Testis (tissue), 5 donors: ENCODE measurements at places on chromosomes 3 and 15. TPM values are rescaled to one million over a fixed set of nuclear protein-coding genes. Genes with fewer than 3 reads are reported as not detected.
A peak's percentile ranks its signal among the peaks of the same experiment; 100 is the strongest.

GRCh38 chr15:56734013-56734635 lies 815 bp upstream of the ZNF280D start:
- H3K36me3 ChIP-seq: no peaks in the 10 kb centered on the region
- no peaks in the 10 kb centered on the region for H3K27me3 ChIP-seq
- no peak for DNase-seq
- H3K27ac ChIP-seq: peak overlapping the region; percentile 81
- H3K4me1 ChIP-seq: peaks cover 19% of the 10 kb centered on the region
- peak overlapping the region; percentile 84 for H3K4me3 ChIP-seq

DNA sequence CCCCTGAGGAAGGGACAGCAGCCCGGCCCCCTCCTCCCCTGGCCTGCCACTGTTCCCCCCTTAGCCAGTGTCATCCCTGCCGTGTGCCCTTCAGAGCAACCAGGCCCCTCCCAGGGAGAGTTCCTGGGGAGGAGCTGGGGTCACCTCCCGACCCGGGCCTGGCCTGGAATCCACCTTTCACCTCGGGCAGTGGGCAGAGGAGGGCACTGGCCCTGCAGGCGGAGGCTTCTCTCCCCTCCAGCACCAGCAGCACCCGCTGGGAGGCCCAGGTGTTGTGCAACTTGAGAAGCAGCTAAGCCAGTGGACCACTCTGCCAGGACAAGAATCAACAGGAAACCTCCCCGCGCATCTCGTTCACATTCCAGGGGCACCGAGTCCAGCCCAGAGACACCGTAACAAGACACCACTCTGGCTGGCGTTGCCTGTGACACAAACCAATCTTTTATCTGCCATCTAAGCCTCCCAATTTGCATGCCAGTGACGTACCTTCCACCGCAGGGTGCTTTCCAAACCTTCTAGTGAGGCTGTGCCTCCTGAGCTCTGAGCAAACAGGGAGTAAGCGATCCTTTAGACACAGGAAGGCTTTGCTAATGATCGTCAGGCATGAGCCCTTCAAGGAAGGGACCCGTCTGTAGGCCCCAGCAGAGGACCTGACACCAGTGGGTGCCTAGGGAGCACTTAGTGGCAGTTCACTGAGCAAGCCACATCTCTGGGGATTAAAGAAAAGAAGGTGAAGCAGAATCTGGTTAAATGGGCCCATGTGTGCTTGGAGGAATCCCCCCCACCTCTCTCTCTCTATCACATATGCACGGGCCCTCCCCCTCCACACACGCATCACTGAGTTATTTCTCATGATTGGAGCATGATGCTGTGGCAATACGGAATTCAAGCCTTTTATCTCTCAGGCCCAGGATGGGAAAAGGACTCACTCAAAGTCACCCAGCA lies 98.9 kb upstream of the TLE3 start:
- peak; percentile 43 for DNase-seq
- H3K4me1 ChIP-seq: peaks cover 14% of the 10 kb centered on the region
- no peaks in the 10 kb centered on the region for H3K36me3 ChIP-seq

The ADAMTS7 gene
- 11.9 TPM for total RNA-seq

The B3GALNT1 gene
- total RNA-seq: 20.2 TPM

GRCh38 chr3:55481744-55482495 lies 5.2 kb downstream of the WNT5A start:
- H3K4me3 ChIP-seq: peak overlapping the region; percentile 34
- H3K4me1 ChIP-seq: peaks cover 18% of the 10 kb centered on the region
- no peaks in the 10 kb centered on the region for H3K36me3 ChIP-seq
- H3K27me3 ChIP-seq: no peaks in the 10 kb centered on the region
- DNase-seq: peak; percentile 27
- H3K27ac ChIP-seq: no peak overlapping the region

The SIDT1 gene
- total RNA-seq: 8.6 TPM

DNA sequence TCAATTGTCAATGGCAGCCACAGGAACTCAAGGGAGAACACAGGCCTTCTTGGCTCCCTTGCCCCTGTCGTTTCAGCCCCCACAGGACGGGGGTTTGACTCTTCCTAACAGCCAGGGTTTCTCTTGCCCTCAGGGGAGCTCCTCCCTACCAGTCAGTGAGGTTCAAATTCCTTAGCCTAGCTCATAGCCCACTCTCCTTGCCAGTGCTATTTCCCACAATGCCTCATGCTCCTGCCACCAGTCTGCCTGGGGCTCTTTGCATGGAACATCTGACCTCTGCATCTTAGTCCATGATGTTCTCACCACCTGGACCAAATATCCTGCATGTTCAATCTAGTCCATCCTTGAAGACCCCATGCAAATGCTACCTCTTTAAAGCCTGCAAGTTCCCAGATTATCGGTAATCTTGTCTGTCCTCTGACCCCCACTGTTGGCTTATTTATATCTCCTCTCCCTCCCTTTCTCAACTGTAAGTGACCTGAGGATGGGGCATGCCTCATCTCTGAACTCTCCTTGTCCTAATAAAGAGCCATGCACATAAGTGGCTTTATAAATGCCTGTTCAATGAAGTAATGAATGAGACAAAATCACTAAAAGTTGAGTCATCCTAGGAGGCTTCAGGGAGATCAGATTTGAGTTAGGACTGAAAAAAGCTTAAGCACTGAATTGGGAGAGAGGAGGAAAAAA lies 78.0 kb downstream of the MYO1E start:
- no peaks in the 10 kb centered on the region for H3K36me3 ChIP-seq
- no peak overlapping the region for H3K4me3 ChIP-seq
- no peak for DNase-seq
- no peaks in the 10 kb centered on the region for H3K4me1 ChIP-seq

- H3K4me3 ChIP-seq: no peak overlapping the region
- H3K36me3 ChIP-seq: no peaks in the 10 kb centered on the region
- no peaks in the 10 kb centered on the region for H3K27me3 ChIP-seq
- no peak for DNase-seq
- H3K4me1 ChIP-seq: no peaks in the 10 kb centered on the region
Observed at GRCh38 chr15:28942046-28942445, 56.3 kb downstream of the APBA2 start.

The ALDH1L1 gene
- 67.5 TPM for total RNA-seq

GRCh38 chr15:101171954-101172353 lies 79.9 kb downstream of the CHSY1 start:
- H3K4me1 ChIP-seq: peaks cover 24% of the 10 kb centered on the region
- no peak for DNase-seq
- H3K36me3 ChIP-seq: no peaks in the 10 kb centered on the region
- H3K27ac ChIP-seq: no peak overlapping the region
- no peaks in the 10 kb centered on the region for H3K27me3 ChIP-seq
- H3K4me3 ChIP-seq: no peak overlapping the region

GRCh38 chr3:97177242-97177641 lies 362.8 kb downstream of the EPHA6 start:
- H3K27ac ChIP-seq: no peak overlapping the region
- H3K36me3 ChIP-seq: no peaks in the 10 kb centered on the region
- H3K4me3 ChIP-seq: no peak overlapping the region
- DNase-seq: no peak

The TUSC7 gene
- 9.1 TPM for total RNA-seq

DNA sequence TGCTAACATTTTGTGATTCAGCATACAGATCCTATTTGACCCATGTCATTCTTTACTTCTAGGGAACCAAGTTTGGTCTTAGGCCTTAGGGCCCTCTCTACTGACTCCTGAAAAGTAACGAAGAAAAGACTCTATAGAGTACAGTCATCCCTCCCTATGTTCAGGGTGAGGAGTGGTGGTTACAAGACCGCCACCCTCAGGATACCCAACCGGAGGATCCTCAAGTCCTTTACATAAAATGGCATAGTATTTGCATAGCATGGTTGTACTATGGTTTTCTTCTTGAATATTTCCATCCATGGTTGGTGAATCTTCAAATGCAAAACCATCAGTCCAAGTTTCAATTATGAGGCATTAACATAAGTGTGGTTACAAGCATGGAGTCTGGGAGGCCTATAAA lies 327.6 kb downstream of the FGF12 start:
- no peak for DNase-seq
- H3K27me3 ChIP-seq: no peaks in the 10 kb centered on the region
- H3K36me3 ChIP-seq: no peaks in the 10 kb centered on the region
- no peak overlapping the region for H3K4me3 ChIP-seq

- peaks cover 29% of the 10 kb centered on the region for H3K4me1 ChIP-seq
- no peak for DNase-seq
- H3K27me3 ChIP-seq: no peaks in the 10 kb centered on the region
- no peaks in the 10 kb centered on the region for H3K36me3 ChIP-seq
- peak overlapping the region; percentile 36 for H3K27ac ChIP-seq
Observed at GRCh38 chr3:39094851-39095677, 12.4 kb downstream of the GORASP1 start.

The NISCH gene
- 327 TPM for total RNA-seq

GRCh38 chr15:56366211-56366610 lies 985 bp downstream of the TEX9 start:
- H3K4me1 ChIP-seq: peaks cover 6% of the 10 kb centered on the region
- no peak for DNase-seq
- H3K27ac ChIP-seq: no peak overlapping the region
- H3K36me3 ChIP-seq: no peaks in the 10 kb centered on the region
- H3K4me3 ChIP-seq: peak overlapping the region; percentile 65
- no peaks in the 10 kb centered on the region for H3K27me3 ChIP-seq

- no peak overlapping the region for H3K27ac ChIP-seq
- DNase-seq: no peak
- no peaks in the 10 kb centered on the region for H3K36me3 ChIP-seq
Observed at GRCh38 chr15:67524235-67524634, 3.3 kb downstream of the C15orf61 start.

DNA sequence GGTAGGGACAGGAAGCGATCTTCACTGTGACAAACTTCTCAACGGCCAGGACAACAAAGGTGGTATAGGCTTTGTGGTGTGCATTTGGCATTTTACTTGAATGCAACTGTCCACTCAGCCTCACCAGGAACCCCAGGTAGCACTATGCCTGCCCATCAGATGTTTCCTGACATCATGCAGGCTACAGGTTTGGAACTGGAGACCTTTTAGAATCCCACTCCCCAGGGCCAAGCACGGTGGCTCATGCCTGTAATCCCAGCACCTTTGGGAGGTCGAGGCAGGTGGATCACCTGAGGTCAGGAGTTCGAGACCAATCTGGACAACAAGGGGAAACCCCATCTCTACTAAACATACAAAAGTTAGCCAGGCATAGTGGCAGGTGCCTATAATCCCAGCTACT lies 9.6 kb downstream of the STARD5 start:
- peaks cover 16% of the 10 kb centered on the region for H3K4me1 ChIP-seq
- no peak overlapping the region for H3K4me3 ChIP-seq
- H3K36me3 ChIP-seq: no peaks in the 10 kb centered on the region
- no peak overlapping the region for H3K27ac ChIP-seq
- DNase-seq: no peak
- no peaks in the 10 kb centered on the region for H3K27me3 ChIP-seq

- no peak overlapping the region for H3K4me3 ChIP-seq
- H3K27me3 ChIP-seq: no peaks in the 10 kb centered on the region
- H3K36me3 ChIP-seq: no peaks in the 10 kb centered on the region
- no peak overlapping the region for H3K27ac ChIP-seq
Observed at GRCh38 chr3:58288011-58288728, 17.9 kb upstream of the RPP14 start.

- peak overlapping the region; percentile 75 for H3K27ac ChIP-seq
- H3K4me3 ChIP-seq: peak overlapping the region; percentile 74
- H3K36me3 ChIP-seq: no peaks in the 10 kb centered on the region
- no peak for DNase-seq
Observed at GRCh38 chr15:100880139-100880896, 687 bp downstream of the ALDH1A3 start.

The ZPLD1 gene
- 0.74 TPM for total RNA-seq

GRCh38 chr3:89114841-89115223 lies 7.4 kb downstream of the EPHA3 start:
- peak overlapping the region; percentile 53 for H3K4me3 ChIP-seq
- DNase-seq: no peak
- H3K27me3 ChIP-seq: no peaks in the 10 kb centered on the region
- no peak overlapping the region for H3K27ac ChIP-seq

The LRRIQ4 gene
- total RNA-seq: 0.68 TPM

DNA sequence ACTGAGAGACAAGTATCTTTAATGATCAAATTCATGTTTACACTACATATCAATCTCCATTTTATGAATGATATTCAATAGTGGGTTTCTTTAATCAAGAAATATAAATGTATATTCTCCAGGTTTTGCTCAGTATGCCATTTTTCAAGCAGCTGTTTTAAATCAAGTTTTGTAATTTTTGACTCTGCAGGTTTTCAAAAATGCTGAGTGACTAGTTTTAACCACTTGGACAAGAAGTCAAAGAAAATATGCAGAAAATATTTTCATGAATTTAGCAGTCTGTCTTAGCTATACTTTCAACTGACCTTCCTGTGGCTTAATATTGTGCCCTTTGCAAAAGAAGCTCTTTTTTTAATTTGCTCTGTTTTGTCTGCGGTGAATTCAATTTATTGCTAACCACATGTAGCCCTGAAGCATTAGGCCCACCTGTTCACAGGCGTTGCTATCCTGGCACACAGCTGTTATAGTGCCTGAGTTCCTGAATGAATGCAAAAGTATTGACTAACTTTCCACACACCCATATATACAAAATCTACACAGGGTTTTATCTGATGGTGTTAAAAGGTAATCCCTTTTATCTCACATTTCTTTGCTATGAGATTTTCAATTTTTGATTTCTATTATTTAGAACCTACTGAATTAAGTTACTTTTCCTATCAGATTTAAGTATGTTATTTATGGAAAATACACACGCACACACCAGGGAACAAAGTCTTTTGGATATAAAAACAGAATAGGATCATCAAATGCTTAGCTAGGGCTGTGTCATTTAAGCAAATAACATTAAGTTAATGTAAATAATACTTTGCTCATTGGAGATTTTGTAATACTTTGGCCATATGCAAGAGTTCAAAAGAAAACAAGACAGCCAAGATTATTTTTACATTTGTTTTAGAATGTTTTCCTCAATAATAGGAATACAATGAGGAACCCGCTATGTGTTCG lies 1166.1 kb upstream of the GBE1 start:
- H3K27me3 ChIP-seq: no peaks in the 10 kb centered on the region
- H3K36me3 ChIP-seq: no peaks in the 10 kb centered on the region

DNA sequence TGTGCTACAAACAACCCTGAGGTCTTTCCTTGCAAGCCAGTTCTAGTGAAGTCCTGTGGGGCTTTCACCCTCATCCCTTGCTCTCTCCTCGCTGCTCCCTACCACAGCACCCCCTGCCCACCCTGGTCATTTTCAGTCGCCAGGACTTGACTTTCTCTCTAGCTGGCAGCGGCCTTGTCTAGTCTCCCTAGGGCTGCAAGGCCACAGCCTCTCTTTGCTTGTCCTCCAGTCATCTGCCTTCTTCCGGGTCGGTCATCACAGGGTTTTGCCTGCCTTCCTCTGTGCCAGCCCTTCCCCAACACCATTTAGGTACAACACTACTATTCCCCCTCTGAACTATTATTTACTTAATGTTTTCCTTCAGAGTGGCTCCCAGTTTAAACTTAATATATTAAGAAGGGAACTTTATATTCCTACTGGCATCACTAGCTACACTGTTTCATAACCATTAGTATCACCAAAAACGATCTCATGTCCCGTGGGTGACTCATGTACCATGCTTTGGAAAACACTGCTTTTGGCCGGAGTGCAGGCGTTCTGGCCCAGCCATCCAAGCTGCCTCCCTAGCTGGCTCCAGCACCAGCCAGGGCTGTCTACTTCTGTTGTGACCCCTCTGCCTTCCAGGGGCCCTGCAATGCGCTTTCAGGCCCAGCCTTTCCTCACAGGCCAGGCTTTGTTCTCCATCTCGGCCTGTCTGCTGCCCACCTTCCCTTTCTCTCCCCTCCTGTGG lies 21.4 kb downstream of the FAH start:
- H3K27me3 ChIP-seq: no peaks in the 10 kb centered on the region
- H3K27ac ChIP-seq: peak overlapping the region; percentile 28
- H3K4me1 ChIP-seq: peaks cover 12% of the 10 kb centered on the region
- no peak overlapping the region for H3K4me3 ChIP-seq
- peak; percentile 73 for DNase-seq

The CHRNB4 gene
- 8.0 TPM for total RNA-seq

GRCh38 chr15:87767516-87767915 lies 489.0 kb downstream of the NTRK3 start:
- no peaks in the 10 kb centered on the region for H3K27me3 ChIP-seq
- H3K4me1 ChIP-seq: no peaks in the 10 kb centered on the region
- no peaks in the 10 kb centered on the region for H3K36me3 ChIP-seq
- DNase-seq: no peak
- H3K27ac ChIP-seq: no peak overlapping the region
- no peak overlapping the region for H3K4me3 ChIP-seq
